ENCODE measurements at places on chromosomes 16 and 17. TPM values are rescaled to one million over a fixed set of nuclear protein-coding genes. Genes with fewer than 3 reads are reported as not detected.
A peak's percentile ranks its signal among the peaks of the same experiment; 100 is the strongest.

- peak; percentile 57 for DNase-seq
Observed at GRCh38 chr16:85570735-85571562, 42.2 kb upstream of the GSE1 start.

GRCh38 chr16:16881814-16882213 lies 502.9 kb downstream of the NPIPA7 start:
- no peak for DNase-seq

DNA sequence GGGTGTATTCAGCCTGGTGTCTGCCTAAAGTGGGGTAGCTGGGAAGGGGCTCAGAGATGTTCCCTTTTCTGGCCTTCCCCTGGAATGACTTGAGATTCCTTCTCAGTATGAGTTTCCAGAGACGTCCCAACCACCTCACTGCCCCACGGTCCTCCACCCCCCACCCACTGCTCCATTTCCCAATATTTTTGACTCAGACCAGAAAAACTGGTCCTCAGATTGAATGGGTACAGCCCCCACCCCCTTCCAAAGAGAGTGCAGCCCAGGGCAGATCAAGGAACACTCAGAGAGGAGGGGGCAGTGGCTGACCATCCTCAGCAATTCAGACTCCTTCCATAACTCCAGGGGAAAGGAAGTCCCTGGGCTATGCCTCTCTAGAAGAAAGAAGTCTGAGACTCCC lies 3.2 kb downstream of the ACLY start:
- no peak for DNase-seq

Gene NHERF1
- 11.3 TPM for total RNA-seq

DNA sequence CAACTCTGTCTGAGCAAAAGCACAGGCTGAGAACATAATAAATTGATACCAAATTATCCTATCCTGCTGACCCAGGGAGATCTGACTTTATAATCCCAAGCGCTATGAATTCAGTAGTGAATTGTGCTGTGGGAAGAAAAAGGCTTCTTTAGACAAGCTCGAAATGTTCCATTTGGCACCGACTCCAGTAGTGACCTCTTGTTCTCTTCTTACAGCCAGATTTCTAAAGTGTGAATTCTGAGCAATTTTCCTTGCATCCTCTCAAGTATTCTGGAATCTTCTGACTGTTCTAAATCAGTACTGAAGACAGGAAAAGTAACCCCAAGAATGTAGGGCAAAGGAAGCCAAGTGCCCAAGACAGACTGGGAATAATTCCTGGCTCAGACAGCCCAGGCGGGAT lies 58.2 kb downstream of the CDYL2 start:
- DNase-seq: no peak

Gene KRTAP1-1
- total RNA-seq: not detected

Gene ABCC12
- total RNA-seq: not detected

- DNase-seq: no peak
Observed at GRCh38 chr17:47099451-47099986, 89.6 kb downstream of the CDC27 start.

- DNase-seq: peak; percentile 98
Observed at GRCh38 chr16:88569985-88570690, at the start of gene ZC3H18. Gene ZC3H18 (plus strand): TSS chr16:88570403. CDS start chr16:88577124, 6,721 bp downstream.

Gene TMEM208
- 11.5 TPM for total RNA-seq

DNA sequence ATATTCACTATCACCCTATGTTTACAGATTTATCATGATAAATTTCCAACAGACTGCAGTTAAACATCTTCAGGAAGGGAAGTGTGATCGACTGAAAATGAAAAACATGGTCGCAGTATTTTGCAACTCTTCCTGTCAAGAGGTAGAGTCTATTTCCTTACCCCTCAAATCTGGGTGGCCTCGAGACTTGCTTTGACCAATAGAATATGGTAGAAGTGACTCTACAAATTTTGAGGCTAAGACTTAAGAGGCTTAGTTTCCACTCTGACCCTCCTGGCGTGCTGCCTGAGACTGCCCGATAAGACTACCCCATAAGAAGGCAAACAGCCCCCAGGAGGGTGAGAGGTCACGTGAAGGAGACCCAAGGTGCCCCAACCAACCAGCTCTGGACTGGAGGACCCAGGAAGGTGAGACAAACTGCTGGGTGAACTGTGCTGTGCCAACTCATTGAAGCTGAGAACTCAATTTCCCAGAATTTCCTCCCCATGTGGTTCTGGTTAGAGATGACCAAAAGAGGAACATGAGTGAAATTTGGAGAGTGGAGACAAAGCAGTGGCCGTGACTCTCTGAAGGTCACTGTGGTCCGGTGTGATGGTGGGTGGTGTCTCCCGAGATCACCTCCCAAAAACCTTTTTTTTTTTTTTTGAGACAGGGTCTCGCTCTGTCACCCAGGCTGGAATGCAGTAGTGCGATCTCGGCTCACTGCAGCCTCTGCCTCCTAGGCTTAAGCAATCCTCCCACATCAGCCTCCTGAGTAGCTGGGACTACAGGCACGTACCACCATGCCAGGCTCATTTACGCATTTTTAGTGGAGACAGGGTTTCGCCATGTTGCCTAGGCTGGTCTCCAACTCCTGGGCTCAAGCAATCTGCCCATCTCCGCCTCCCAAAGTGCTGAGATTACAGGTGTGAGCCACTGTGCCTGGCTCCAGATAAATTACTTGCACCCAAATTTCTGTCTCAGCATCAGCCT lies 38.2 kb upstream of the LITAF start:
- DNase-seq: no peak

- DNase-seq: peak; percentile 62
Observed at GRCh38 chr16:58755989-58756649, 22.0 kb upstream of the GOT2 start.

Gene KRT33B
- total RNA-seq: not detected

Gene TEX19
- total RNA-seq: not detected

Gene GRB7
- 1.1 TPM for total RNA-seq

- DNase-seq: no peak
Observed at GRCh38 chr16:85507342-85507741, 105.8 kb upstream of the GSE1 start.

DNA sequence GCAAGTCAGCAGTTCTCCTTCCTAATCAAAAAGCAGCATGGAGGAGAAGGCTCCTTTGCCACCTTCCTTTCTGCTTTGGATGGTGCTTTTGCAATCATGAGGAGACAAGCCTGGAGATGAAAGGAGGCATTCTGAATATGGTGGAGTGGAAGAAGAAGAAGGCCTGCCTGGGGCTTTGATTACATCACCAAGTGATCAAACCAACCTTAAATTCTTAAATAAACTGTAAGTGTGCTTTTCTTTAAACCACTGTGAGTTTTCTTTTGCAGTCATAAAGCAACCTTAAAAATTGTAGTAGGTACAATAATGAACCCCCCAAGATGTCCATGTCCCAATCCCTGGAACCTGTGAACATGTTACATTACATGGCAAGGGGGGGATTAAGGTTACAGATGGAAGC lies 31.7 kb upstream of the IL21R start:
- no peak for DNase-seq

GRCh38 chr17:5780476-5780875 lies 196.2 kb upstream of the NLRP1 start:
- no peak for DNase-seq

- DNase-seq: no peak
Observed at GRCh38 chr16:18933501-18933900, 7.3 kb upstream of the SMG1 start.

DNA sequence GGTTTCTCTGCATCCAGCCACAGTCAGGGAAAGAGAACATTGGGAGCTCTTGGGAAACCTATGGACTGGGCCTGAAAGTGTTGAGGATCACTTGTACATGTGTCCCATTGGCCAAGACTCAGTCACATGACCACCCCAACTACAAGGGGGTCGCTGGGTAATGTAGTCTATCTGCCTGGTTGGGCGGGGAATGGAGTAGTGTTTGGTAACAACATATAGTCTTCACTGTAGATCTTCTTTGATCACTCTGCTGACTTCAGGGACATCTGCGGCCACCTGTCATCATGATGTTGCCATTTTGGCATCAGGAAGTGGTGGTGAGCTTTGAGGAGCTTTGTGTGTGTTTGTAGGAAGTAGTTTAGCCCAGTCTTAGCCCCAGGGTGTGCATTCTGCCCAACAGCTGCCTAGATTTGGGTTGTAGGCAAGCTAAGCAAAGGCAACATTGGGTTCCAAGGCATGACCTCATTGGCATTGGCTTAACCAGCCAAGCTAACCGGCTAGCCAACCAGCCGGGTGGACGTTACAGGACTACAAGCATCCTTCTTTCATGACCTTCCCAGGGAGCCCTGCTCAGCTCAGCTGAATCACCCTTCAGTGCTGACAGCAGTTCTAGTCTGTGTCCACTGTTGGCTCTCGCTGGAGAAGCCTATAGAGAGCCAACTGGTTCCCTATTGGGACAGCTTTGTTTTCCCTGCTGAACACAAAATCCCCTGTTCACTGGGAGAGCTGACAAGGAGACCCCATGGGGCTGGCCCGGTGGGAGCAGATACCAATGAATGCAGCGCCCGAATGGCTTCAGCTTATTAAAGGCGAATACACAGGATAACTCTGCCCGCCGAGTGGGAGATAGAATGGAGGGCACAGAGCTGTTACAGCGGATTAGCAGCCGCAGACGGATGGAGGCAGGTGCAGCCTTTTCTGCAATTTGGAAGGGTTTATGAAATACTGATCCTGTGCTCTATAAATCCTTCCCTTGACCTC lies 178.6 kb downstream of the NTN1 start:
- peak; percentile 26 for DNase-seq

GRCh38 chr16:59665618-59666220 lies 931.6 kb upstream of the GOT2 start:
- no peak for DNase-seq

Data from left ventricle myocardium inferior (tissue), 1 donor.